ENCODE measurements at places on chromosomes 12 and 14. TPM values are rescaled to one million over a fixed set of nuclear protein-coding genes. Genes with fewer than 3 reads are reported as not detected.

DNA sequence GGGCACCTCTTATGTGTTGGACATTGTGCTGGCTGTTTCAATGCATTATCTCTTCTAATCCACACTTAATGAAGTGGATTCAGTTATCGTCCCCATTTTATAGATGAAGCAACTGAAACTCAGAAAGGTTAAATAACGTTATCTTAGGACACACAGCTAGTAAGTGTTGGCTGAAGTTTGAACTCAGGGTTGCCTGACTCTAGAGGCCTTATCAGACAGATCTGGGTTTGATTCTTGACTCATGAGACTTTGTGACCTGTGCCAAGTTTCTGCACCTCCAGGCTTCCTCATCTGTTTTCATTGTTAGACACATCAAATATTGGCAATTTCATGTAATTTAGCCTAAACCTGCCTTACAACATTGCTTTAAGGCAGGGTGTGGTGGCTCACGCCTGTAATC lies 18.2 kb upstream of the IRF2BPL start:
- H3K27ac ChIP-seq = no peak overlapping the region
- H3K27me3 ChIP-seq = no peaks in the 10 kb centered on the region
- H3K36me3 ChIP-seq = no peaks in the 10 kb centered on the region
- H3K4me3 ChIP-seq = no peak overlapping the region
- peaks cover 72% of the 10 kb centered on the region for H3K4me1 ChIP-seq

GRCh38 chr12:104197264-104197663 lies 18.3 kb upstream of the TXNRD1 start:
- H3K27ac ChIP-seq = no peak overlapping the region
- no peaks in the 10 kb centered on the region for H3K36me3 ChIP-seq
- peaks cover 8% of the 10 kb centered on the region for H3K4me1 ChIP-seq
- DNase-seq = no peak
- H3K27me3 ChIP-seq = no peaks in the 10 kb centered on the region

DNA sequence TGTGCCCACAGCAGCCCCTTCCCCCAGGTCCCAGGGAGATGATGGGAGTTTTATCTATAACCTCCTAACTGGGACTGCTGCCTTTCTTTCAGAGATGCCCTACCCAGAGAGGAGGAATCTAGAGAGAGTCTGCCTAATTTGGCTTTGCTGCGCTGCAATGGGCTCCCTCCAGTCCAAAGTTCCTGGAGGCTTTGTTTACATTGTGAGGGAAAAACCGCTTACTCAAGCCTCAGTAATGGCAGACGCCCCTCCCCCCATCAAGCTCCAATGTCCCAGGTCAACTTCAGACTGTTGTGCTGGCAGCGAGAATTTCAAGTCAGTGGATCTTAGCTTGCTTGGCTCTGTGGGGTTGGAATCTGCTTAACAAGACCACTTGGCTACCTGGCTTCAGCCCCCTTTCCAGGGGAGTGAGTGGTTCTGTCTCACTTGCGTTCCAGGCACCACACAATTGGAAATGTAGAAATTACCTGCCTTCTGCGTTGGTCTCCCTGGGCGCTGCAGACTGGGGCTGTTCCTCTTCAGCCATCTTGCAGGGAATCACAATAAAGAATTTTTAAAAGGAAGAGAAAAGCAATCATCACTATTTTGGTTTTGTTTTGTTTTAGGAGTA lies 262.5 kb downstream of the FOXG1 start:
- no peak overlapping the region for H3K27ac ChIP-seq
- no peaks in the 10 kb centered on the region for H3K4me1 ChIP-seq
- H3K4me3 ChIP-seq = no peak overlapping the region
- no peaks in the 10 kb centered on the region for H3K27me3 ChIP-seq
- no peak for DNase-seq
- no peaks in the 10 kb centered on the region for H3K36me3 ChIP-seq

SCN8A gene
- 0.33 TPM for total RNA-seq

ABCC9 gene
- 44.1 TPM for total RNA-seq

DNA sequence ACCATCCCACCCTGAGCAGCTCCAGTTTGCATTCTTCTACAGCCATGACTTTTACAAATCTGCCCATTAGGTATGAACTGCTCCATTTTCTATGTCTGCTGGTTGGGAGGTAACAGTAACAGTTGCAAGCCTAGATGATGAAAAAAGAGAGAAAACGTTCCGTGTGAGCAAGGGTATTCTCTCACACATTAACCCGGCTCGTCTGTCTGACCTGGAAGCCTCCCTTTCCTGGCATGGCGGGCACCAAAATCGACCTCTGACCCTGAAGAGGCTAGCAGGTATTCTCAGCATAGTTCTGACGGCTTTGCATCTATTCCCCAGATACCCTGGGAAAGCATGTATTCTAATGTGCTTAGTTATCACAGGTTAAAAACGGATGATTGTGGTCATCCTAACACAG lies 31.8 kb downstream of the APPL2 start:
- no peak for DNase-seq
- peaks cover 11% of the 10 kb centered on the region for H3K4me1 ChIP-seq
- peaks cover 78% of the 10 kb centered on the region for H3K36me3 ChIP-seq
- H3K27ac ChIP-seq = no peak overlapping the region
- no peaks in the 10 kb centered on the region for H3K27me3 ChIP-seq
- H3K4me3 ChIP-seq = no peak overlapping the region

PRIMA1 gene
- 19.9 TPM for total RNA-seq

STAB2 gene
- under 0.01 TPM for total RNA-seq

- H3K27me3 ChIP-seq = no peaks in the 10 kb centered on the region
- peaks cover 35% of the 10 kb centered on the region for H3K36me3 ChIP-seq
- DNase-seq = no peak
- H3K27ac ChIP-seq = peak overlapping the region; percentile 85
- H3K4me1 ChIP-seq = peaks cover 32% of the 10 kb centered on the region
Observed at GRCh38 chr12:56644654-56645053, 1.1 kb downstream of the ATP5F1B start.

DNA sequence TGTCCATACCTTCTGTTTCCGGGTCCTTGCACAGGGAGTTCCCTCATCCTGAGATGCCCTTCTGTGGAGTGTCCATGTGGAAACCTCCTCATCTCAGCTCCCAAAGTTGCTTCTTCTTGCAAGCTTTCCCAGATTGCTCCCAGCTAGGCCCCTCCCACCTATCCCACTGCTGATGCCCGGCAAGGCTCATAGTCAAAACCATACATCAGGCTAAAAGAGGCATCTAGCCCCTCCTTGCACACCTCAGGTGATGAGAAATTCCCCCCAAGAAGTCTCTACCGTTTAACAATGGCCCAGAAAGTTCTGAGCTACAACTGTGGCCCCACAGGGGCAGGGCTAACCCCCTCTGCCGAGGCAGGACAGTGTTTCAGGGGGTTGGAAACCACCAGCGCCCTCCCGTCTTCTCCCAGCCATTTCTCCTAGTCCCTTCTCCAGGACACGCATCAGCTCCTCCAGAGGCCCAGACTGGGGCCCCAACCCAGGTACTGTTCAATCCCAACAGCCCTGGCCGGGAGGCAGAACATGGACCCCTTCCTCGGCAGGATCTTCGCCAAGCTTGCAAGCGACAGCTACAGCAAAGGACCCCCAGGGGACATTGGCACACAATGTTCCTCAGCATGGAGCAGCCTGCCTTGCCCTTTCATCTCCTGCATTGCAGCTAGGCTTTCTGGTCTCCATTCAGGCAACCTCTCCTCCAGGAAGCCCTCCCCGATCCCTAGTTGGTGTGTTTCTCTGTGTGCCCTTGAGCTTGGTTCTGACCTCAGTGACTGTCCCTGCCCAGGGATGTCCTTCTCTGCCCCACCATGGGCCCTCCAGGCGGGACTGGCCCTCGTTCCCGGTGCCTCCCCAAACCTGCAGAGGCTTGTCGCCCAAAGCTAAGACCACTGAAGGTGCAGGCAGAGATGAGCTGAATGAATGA lies 4.5 kb upstream of the BEGAIN start:
- no peak for DNase-seq
- peaks cover 10% of the 10 kb centered on the region for H3K27me3 ChIP-seq
- peaks cover under 1% of the 10 kb centered on the region for H3K4me1 ChIP-seq
- H3K27ac ChIP-seq = no peak overlapping the region

GRCh38 chr12:71756054-71756690 lies 1.5 kb downstream of the RAB21 start:
- H3K27me3 ChIP-seq = no peaks in the 10 kb centered on the region
- peak overlapping the region; percentile 96 for H3K27ac ChIP-seq
- no peak for DNase-seq
- peaks cover 39% of the 10 kb centered on the region for H3K4me1 ChIP-seq
- peak overlapping the region; percentile 80 for H3K4me3 ChIP-seq
- H3K36me3 ChIP-seq = peaks cover 23% of the 10 kb centered on the region

GRCh38 chr12:43766291-43766690 lies 7.5 kb downstream of the IRAK4 start:
- H3K4me1 ChIP-seq = no peaks in the 10 kb centered on the region
- H3K27ac ChIP-seq = no peak overlapping the region
- peaks cover 14% of the 10 kb centered on the region for H3K36me3 ChIP-seq

DNA sequence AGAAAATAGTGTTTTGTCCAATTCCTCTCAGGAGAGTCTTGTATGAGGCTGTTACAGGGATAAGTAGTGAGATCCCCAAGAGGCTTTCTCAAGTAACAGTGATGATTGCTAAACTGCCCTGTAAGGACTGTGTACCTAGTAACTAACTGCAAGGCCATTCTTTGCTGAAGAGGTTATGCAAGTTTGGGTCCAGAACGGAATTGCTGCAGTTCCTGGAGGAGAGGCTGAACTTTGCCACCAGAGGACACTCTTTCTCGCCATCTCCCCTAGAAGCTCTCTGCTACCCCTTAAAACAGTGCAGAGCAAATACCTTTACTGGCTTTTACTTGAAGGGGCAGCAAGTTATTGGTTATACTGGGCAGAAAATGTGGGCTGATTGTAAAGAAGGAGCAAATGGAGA lies 180.0 kb downstream of the RBM19 start:
- H3K36me3 ChIP-seq = no peaks in the 10 kb centered on the region

RASSF9 gene
- total RNA-seq = 2.6 TPM

CPNE8 gene
- total RNA-seq = 22.2 TPM

GPR84 gene
- not detected for total RNA-seq

TAS2R42 gene
- total RNA-seq = not detected

DNA sequence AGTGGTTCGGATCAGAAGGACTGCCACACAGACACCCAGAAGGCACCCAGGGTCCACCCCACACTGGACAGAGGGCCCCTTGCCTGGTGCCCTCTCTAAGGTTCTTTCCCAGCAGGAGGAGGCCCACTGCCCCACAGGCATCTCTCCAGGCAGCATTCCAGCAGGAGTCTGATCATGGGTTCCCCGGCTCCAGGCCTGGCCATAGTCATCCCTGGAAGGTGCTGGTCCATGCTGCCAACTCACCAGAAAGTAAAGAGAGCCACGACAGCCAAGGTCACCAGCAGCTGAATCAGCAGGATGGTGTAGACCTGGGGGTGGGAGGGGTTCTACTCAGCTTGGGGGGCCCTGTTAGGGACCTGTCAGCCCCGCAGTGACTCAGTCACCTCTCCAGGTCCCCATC lies 6.4 kb downstream of the FAIM2 start:
- no peak overlapping the region for H3K27ac ChIP-seq
- no peaks in the 10 kb centered on the region for H3K36me3 ChIP-seq
- no peaks in the 10 kb centered on the region for H3K4me1 ChIP-seq
- no peak overlapping the region for H3K4me3 ChIP-seq

SLC4A8 gene
- 1.7 TPM for total RNA-seq

GRCh38 chr12:49974231-49974675 lies 1.5 kb downstream of the AQP6 start:
- peak overlapping the region; percentile 51 for H3K27ac ChIP-seq
- no peak for DNase-seq
- H3K4me3 ChIP-seq = no peak overlapping the region
- no peaks in the 10 kb centered on the region for H3K36me3 ChIP-seq
- peaks cover 19% of the 10 kb centered on the region for H3K4me1 ChIP-seq

GRCh38 chr12:94157981-94158411 lies 9.6 kb downstream of the PLXNC1 start:
- no peak for DNase-seq
- no peak overlapping the region for H3K27ac ChIP-seq
- no peaks in the 10 kb centered on the region for H3K36me3 ChIP-seq
- no peak overlapping the region for H3K4me3 ChIP-seq

- DNase-seq = no peak
- no peaks in the 10 kb centered on the region for H3K36me3 ChIP-seq
- peaks cover 10% of the 10 kb centered on the region for H3K4me1 ChIP-seq
Observed at GRCh38 chr12:94609917-94610443, 40.4 kb downstream of the TMCC3 start.

GRCh38 chr14:53452005-53452673 lies 299.0 kb upstream of the DDHD1 start:
- H3K4me1 ChIP-seq = no peaks in the 10 kb centered on the region
- H3K27me3 ChIP-seq = no peaks in the 10 kb centered on the region
- H3K27ac ChIP-seq = no peak overlapping the region

DNA sequence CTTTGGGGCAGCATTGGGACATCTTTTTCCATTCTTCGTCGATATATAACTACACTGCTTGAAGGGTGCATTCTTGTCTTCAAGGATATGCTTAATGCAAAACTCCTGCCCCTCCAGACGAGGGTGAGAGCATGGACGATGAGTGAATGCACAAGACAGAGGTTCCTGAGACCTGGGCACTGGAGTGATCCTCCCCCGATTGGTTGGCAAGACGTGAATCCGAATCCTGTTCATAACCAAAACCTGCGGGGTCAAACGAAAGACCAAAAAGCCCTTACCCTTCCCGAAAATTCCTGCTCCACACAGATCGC lies 684 bp downstream of the KANSL2 start:
- peaks cover 54% of the 10 kb centered on the region for H3K4me1 ChIP-seq
- H3K36me3 ChIP-seq = peaks cover 9% of the 10 kb centered on the region
- no peak for DNase-seq
- H3K4me3 ChIP-seq = peak overlapping the region; percentile 88
- H3K27me3 ChIP-seq = no peaks in the 10 kb centered on the region

RFX4 gene
- total RNA-seq = not detected

DNA sequence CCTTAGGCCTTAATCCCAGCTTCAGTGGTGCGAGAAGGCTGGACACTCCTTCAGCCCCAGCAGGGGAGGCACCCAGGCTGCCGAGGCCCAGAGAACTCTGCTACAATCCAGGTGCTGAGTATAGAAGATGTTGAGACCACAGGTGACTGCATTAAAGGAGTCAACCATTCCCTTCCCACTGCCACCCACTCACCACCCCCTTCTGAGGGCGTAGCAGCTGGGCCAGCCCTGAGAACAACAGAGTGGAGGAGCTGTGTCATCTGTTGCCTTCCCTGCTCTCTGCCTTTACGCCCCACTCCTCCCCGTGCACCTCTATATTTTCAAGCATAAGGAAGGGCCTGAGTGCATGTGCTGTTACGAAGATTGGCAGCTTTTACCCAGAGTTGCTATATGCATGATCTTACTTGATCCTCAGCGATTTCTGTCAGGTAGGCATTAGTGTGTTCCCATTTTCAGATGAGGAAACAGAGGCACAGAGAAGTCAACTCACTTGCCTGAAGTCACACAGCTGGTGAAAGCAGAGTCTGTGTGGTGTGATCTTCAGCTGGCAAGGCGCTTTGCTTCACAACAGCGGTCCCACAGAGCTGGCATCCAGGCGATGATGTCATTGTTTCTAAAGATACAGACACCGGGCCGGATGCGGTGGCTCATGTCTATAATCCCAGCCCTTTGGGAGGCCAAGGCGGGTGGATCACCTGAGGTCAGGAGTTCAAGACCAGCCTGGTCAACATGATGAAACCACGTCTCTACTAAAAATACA lies 46.7 kb downstream of the RIN3 start:
- no peak overlapping the region for H3K4me3 ChIP-seq
- H3K4me1 ChIP-seq = peaks cover 9% of the 10 kb centered on the region
- peaks cover 51% of the 10 kb centered on the region for H3K36me3 ChIP-seq
- DNase-seq = no peak
- no peak overlapping the region for H3K27ac ChIP-seq

Measured in esophagus muscularis mucosa (tissue), 4 donors.